A673 (cell line): ENCODE measurements at places on chromosomes 13 and 19. TPM values are rescaled to one million over a fixed set of nuclear protein-coding genes. Genes with fewer than 3 reads are reported as not detected.

EDNRB gene
- total RNA-seq = 0.07 and 0.13 TPM in 2 replicates

ZNF345 gene
- total RNA-seq = 2.8 and 4.1 TPM in 2 replicates

DNA sequence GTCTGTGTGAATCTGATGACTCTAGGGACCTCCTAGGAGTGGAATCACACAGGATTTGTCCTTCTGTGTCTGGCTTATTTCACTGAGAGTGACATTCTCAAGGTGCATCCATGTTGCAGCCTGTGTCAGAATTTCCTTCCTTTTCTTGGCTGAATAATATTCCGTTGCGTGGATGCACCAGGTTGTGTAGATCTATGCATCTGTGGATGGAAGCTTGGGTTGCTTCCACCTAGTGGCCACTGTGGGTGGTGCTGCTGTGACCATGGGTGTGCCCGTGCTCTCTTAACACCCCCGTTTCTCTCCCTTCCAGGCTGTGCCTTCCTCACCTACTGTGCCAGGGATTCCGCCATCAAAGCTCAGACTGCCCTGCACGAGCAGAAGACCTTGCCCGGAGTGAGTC is 26.2 kb downstream of the CELF5 start:
- peaks cover 11% of the 10 kb centered on the region for H3K4me1 ChIP-seq
- no peaks in the 10 kb centered on the region for H3K27me3 ChIP-seq
- DNase-seq = no peak
- H3K4me3 ChIP-seq = no peak overlapping the region
- H3K36me3 ChIP-seq = no peaks in the 10 kb centered on the region

- DNase-seq = no peak
- no peaks in the 10 kb centered on the region for H3K36me3 ChIP-seq
- no peak overlapping the region for H3K27ac ChIP-seq
- peak overlapping the region; percentile 17 for H3K4me3 ChIP-seq
- H3K4me1 ChIP-seq = peaks cover 19% of the 10 kb centered on the region
Observed at GRCh38 chr13:50152224-50152623, 137.0 kb downstream of the KCNRG start.

WDR88 gene
- not detected in 2 replicates for total RNA-seq

- no peaks in the 10 kb centered on the region for H3K27me3 ChIP-seq
- H3K4me3 ChIP-seq = no peak overlapping the region
- no peak for DNase-seq
- H3K27ac ChIP-seq = no peak overlapping the region
- H3K36me3 ChIP-seq = no peaks in the 10 kb centered on the region
Observed at GRCh38 chr19:28831462-28831861, 381.5 kb downstream of the UQCRFS1 start.

CEACAM16 gene
- not detected in 2 replicates for total RNA-seq

DNA sequence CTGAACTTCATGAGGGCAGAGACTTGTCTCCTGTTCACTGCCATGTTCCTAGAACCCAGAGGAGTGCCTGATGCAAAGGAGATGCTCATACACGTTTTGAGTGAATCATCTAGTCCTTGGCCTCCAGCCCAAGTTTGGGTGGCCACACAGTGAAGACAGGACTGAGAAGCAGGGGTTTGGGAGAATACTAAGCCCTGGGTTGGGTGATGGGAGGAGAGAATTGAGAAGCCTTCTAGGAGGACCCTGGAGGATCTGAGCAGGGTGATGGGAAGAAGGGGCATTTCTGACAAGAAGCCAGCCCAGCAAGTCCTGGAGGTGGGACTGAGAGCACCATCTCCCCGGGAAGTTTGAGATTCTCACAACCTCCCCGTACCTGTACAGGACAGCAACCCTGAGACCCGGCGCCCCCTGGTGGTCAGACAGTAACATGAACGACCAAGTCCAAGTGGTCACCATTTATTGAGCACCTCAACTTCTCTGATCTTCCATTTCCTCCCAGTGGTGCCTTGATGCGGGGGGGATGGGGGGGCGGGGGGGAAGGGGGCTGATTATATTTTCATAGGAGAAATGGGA is 11.0 kb downstream of the CTU1 start:
- peaks cover 5% of the 10 kb centered on the region for H3K36me3 ChIP-seq
- peak; percentile 52 for DNase-seq
- H3K27ac ChIP-seq = no peak overlapping the region
- no peaks in the 10 kb centered on the region for H3K27me3 ChIP-seq
- H3K4me3 ChIP-seq = no peak overlapping the region
- H3K4me1 ChIP-seq = no peaks in the 10 kb centered on the region

GRCh38 chr13:65763811-65764210 is 1466.3 kb downstream of the PCDH9 start:
- DNase-seq = no peak
- no peaks in the 10 kb centered on the region for H3K4me1 ChIP-seq
- no peaks in the 10 kb centered on the region for H3K27me3 ChIP-seq
- H3K27ac ChIP-seq = no peak overlapping the region
- no peaks in the 10 kb centered on the region for H3K36me3 ChIP-seq

ZNF829 gene
- 4.4 and 5.0 TPM in 2 replicates for total RNA-seq

DNASE2 gene
- 22.7 and 27.8 TPM in 2 replicates for total RNA-seq

ZNF763 gene
- total RNA-seq = 0.24 TPM in 1 of 2 replicates, not detected in the other

DNA sequence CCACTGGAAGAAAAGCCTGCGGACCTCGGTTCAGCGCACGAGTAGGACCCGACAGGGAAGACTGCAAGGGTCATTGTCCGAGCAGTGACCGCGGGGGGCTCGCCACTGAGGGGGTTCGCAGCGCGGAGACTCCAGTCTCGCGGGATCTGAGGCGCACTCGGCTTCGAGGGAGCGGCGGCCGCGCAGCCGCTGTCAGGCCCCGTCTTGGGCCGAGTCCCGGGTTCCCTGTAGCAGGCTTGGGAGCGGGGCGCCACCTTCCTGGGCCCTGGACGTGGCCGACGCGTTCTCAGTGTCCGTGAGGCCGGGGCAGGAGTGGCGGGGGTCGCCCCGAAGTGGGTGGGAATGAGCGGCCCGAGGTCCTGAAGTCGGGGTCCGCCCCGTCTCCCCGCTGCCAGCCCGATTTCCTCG is 474 bp upstream of the FAM174C start:
- no peaks in the 10 kb centered on the region for H3K27me3 ChIP-seq
- H3K27ac ChIP-seq = peak overlapping the region; percentile 99
- peaks cover 56% of the 10 kb centered on the region for H3K36me3 ChIP-seq

DNA sequence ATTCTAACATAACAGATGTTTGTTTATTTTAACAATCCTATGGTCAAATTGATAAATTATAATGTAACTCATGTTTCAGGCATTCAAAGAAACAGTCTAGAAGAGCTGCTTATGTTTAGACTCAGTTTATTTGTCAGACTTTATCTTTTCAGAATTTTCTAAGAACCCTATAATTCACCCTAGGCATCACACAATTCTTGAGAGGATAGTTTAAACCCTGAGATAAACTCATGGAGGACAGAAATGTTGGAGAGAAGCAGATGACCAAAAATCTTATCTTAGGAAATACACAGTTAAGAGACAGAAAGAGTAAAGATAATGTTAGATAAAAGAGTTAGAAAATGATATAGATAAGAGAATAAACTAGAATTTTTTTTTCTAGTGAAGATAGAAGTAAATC is 1185.7 kb upstream of the SLC10A2 start:
- H3K27ac ChIP-seq = no peak overlapping the region
- no peak overlapping the region for H3K4me3 ChIP-seq
- DNase-seq = no peak
- no peaks in the 10 kb centered on the region for H3K27me3 ChIP-seq
- no peaks in the 10 kb centered on the region for H3K36me3 ChIP-seq
- no peaks in the 10 kb centered on the region for H3K4me1 ChIP-seq

LGALS14 gene
- not detected in 2 replicates for total RNA-seq

DNA sequence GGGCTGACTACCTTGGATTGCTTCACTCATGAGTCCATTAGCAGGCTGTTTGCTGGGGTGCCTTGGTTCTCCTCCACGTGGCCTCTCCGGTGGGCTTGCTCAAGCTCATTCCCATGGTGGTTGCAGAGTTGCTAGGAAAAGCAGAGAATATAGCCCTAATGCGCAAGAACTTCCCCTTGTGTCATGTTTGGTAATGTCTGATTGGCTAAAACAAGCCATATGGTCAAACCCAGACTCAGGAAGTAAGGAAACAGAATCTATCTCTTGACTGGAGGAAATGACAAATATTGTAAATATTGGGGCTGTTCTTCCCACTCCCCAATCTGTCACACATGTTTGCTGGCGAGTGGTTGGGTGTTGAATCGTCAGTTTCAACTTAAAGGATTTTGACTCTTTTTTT is 12.1 kb downstream of the NFILZ start:
- DNase-seq = no peak
- no peaks in the 10 kb centered on the region for H3K27me3 ChIP-seq
- no peaks in the 10 kb centered on the region for H3K36me3 ChIP-seq

DNA sequence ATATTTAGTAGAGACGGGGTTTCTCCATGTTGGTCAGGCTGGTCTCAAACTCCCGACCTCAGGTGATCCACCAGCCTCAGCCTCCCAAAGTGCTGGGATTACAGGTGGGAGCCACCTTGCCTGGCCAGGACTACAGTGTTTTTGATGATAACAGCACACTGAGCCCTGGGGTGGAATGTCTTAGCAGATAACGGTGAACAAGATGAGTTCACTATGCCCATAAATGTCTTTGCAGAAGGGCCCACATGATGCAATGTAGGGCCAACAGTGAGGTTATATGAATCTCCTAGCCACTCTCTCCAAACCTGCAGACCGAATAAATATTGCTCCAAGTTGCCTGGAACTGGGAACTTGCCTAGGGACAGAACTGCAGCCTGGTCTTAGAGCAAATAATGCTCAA is 235.1 kb downstream of the COG6 start:
- peaks cover 12% of the 10 kb centered on the region for H3K4me1 ChIP-seq
- H3K27ac ChIP-seq = no peak overlapping the region
- H3K27me3 ChIP-seq = no peaks in the 10 kb centered on the region

- no peaks in the 10 kb centered on the region for H3K27me3 ChIP-seq
- H3K4me1 ChIP-seq = no peaks in the 10 kb centered on the region
- no peak for DNase-seq
- H3K27ac ChIP-seq = no peak overlapping the region
- H3K4me3 ChIP-seq = no peak overlapping the region
Observed at GRCh38 chr19:2197270-2197669, 33.5 kb downstream of the DOT1L start.

DNA sequence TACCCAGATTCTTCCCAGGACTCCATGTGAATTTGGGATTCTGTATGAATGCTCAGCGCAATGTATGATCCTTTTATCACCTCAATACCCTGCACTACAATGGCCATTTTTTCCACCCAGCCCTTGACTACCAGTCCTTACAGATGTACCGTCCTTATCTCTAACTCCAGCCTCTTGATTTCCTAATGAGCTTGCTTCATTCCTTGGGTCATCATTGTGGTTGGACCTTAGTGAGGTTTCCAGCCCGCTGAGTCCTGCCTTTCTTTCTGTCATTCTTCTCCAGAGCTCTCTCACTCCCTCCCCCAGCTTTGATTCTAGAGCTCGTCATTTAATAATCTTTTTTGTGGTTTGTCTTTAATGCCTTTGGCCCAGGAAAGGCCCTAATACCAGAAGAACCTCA is 438.5 kb downstream of the ZNF536 start:
- DNase-seq = no peak
- no peak overlapping the region for H3K27ac ChIP-seq
- no peaks in the 10 kb centered on the region for H3K36me3 ChIP-seq
- H3K27me3 ChIP-seq = no peaks in the 10 kb centered on the region

DNA sequence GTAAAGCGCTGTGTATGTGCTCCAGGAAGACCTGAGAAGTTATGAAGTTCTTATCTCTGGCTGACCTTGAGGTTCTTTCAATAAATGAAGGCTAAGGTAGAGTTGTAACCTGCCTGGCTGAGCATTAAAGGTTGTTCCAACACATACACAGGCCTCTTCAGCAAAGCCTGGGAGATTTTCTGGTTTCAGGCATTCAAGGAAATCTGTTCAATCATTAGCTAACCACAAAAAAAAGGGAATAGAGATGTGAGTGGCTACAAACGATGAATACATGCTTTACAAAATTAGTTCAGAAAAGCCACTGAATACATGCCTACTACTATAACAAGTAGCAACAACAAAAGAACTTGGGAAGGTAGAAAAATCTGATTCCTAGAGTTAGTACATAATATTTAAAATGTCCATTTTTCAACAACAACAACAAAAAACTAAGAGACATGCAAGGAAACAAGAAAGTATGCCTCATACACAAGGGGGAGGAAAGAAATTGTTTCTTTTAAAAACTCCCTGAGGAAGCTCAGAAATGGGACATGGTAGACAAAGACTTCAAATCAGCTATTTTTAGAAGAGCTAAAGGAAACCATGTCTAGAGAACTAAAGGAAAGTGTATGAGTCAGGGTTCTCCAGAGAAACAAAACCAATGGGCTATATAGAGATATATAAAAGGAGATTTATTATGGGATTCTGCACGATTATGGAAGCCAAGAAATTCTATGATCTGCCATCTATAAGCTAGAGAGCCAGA is 191.5 kb upstream of the IPO5 start:
- no peak overlapping the region for H3K4me3 ChIP-seq
- no peaks in the 10 kb centered on the region for H3K36me3 ChIP-seq
- H3K4me1 ChIP-seq = no peaks in the 10 kb centered on the region
- no peaks in the 10 kb centered on the region for H3K27me3 ChIP-seq
- DNase-seq = no peak

IGSF23 gene
- total RNA-seq = not detected in 2 replicates

DNA sequence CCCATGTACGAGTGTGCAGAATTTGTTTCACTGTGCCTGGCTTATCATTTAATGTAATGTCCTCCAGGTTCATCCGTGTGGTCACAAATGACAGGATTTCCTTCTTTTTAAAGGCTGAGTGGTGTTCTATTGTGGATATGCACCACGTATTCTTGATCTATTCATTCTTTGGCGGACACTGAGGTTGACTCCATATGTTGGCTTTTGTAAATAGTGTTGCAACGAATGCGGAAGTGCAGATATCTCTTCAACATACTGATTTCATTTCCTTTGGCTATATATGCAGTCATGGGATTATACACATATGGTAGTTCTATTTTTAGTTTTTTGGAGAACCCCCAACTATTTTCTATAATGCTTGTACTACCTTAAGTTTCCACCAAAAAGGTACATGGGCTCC is 13.0 kb downstream of the OR7A5 start:
- H3K4me3 ChIP-seq = no peak overlapping the region
- H3K36me3 ChIP-seq = no peaks in the 10 kb centered on the region
- H3K27me3 ChIP-seq = peaks cover 11% of the 10 kb centered on the region

DNA sequence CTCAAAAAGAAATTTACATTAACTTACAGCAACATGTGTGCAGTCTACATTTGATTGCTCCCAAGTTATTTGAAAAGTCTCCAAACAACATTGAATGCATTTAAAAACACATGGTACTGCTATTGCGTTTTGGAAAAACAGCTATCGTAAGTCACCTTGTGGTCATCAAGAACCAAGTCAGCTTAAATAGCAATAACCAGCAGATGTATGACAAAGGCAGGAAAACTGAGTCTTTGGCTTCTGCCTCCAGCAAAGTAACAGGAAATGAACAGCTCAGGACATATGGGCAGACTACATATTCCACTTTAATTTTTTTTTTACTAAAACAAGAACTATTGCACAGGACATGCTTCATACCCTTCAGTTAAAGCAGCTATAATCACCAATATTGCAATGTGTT is 580.6 kb upstream of the SPRY2 start:
- H3K36me3 ChIP-seq = no peaks in the 10 kb centered on the region
- H3K4me1 ChIP-seq = no peaks in the 10 kb centered on the region
- H3K4me3 ChIP-seq = no peak overlapping the region

CEACAM4 gene
- not detected in 2 replicates for total RNA-seq

MBD3L2 gene
- total RNA-seq = 1.0 TPM in 1 of 2 replicates, not detected in the other
